GM23338 (cell line): ENCODE measurements at places on chromosomes 7 and 10. TPM values are rescaled to one million over a fixed set of nuclear protein-coding genes. Genes with fewer than 3 reads are reported as not detected.

ACSM6 gene
- polyA plus RNA-seq: 0.65 and 0.90 TPM in 2 replicates

OIT3 gene
- not detected in 2 replicates for polyA plus RNA-seq

TFPI2 gene
- 18.1 and 24.9 TPM in 2 replicates for polyA plus RNA-seq

GRCh38 chr7:70321016-70321590, 722.8 kb downstream of the AUTS2 start:
- no peak for DNase-seq

DNA sequence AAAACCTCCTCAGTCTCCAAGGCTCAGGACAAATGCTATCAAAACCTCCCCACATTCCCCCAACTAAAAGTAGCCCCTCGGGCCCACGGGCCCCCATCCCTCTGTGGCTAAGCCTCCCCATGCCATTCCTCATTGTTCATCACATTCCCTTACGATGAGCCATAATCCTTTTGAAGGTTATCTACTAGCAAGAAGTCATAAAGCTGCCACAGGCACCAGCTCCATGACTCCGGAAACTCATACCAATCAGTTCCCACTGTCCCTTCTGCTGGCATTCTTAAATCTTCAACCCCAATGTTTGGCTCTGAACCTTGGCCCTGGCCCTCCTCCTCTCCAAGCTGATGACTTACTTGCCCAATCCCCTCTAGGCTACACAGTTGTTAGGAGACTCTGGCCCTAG, 19.4 kb upstream of the TM9SF3 start:
- DNase-seq: no peak

DNA sequence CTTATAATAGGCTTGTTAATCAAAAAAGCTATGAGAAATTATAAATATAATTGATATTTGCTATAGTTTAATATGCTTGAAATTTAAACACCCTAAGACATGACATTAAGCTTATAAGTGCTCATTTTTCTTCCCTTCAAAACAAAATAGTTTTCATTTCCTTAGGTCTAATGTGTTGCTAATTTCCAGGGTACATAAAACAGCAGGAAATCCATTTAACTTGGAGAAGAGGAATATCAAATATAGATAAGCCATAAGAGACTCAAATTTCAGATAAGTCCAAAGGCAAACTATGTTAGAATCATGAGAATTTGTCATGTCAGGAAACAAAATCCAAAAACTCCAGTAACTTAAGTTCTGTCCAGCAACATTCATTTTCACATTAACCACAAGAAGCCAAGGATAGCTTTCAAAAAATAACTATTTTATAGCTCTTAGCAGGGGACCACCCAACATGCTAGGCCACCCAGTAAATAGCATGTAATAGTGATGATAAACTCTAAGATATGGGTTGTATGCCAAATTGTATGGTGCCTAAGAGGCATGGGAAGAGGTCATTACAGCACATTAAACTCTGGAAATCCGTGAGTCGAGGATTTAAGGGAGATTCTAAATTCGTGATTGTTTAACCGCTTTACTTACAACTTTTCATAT, 298.1 kb downstream of the CRPPA start:
- no peak for DNase-seq

- DNase-seq: no peak
Observed at GRCh38 chr10:73117976-73118743, 7.9 kb downstream of the NUDT13 start.

DNA sequence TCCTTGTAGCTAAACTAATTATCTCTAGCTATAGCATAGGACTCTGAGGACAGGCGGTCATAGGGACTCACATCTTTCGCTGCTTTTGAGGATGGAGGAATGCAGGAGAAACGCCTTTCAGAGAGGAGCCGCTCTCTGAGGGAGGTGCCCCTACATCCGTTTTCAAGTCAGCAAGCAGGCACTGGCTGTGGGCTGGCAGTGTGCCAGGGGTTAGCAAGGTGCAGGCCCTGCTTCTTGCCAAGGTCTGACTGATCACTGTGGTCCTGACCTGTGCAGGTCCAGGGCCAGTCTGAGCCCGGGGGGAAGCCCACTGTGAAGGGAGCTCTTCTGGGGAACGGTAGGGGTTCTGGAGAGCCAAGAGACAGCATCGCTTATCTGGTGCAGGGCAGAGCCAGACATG, 89.4 kb downstream of the SH3PXD2A start:
- no peak for DNase-seq
